Dermis blood vessel endothelial cell (primary cell): ENCODE measurements at places on chromosomes 2 and 18. TPM values are rescaled to one million over a fixed set of nuclear protein-coding genes. Genes with fewer than 3 reads are reported as not detected.
A peak's percentile ranks its signal among the peaks of the same experiment; 100 is the strongest.

The ANKRD53 gene
- total RNA-seq = 0.51 and 0.74 TPM in 2 replicates

GRCh38 chr2:19488009-19488691, 129.7 kb upstream of the OSR1 start:
- no peak for DNase-seq

DNA sequence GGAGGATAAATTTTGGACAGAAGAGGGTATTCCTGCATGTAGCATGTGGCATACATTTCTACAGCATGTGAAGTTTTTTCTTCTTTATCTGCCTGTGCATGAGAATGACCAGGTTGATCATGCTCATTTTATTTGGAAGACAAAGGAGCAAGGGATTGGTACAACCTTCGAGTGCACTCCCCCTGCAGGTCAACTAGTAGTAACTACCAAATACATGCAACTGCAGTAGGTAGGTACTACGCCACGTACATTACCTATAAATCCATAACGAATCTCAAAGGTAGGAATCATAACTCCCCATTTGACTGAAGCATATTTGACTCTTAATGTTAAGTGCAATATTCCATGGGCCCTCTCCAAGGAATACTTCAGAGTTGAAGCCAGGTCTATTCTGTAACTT, 763.9 kb downstream of the TSN start:
- peak; percentile 3 for DNase-seq

- DNase-seq = no peak
Measured at GRCh38 chr2:132557694-132558093, 112.3 kb downstream of the LYPD1 start.

DNA sequence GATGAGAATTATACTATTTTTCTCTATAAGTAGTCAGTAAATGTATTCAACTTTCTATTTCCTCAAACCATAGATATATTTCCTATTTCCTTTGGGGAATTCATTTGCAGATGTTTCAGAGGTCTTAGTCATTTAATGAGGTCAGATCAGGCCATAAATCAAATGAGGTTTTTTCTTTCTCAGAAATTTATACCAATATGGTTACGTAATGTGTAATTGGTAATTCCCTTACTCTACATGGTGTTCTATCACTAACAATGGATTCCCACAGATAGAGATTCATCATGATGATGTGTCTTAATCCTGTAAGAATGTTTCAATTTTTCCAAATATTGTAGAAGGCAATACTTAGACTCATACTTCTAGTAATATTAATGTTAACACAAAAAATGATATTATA, 108.0 kb downstream of the DPP4 start:
- DNase-seq = no peak
